ENCODE measurements at places on chromosomes 5 and 9.

DNA sequence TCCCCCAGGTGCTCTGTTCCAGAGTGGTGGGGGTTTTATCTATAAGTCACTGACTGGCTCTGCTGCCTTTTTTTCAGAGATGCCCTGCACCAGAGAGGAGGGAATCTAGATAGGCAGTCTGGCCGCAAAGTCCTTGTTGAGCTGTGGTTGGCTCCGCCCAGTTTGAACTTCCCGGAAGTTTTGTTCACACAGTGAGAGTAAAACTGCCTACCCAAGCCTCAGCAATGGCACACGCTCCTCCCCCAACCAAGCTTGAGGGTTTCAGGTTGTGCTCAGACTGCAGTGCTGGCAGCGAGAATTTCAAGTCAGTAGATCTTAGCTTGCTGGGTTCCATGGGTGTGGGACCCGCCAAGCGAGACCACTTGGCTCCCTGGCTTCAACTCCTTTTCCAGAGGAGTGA is 1428.6 kb downstream of the MAT2B start:
- DNase-seq: no peak

- DNase-seq: no peak
These were observed 81.1 kb downstream of the AOPEP start for GRCh38 chr9:94807556-94807955.

GRCh38 chr9:125586172-125586511 is 120.9 kb downstream of the MAPKAP1 start:
- DNase-seq: no peak

- DNase-seq: no peak
These were observed 18.3 kb upstream of the ECPAS start for GRCh38 chr9:111502506-111502905.

DNA sequence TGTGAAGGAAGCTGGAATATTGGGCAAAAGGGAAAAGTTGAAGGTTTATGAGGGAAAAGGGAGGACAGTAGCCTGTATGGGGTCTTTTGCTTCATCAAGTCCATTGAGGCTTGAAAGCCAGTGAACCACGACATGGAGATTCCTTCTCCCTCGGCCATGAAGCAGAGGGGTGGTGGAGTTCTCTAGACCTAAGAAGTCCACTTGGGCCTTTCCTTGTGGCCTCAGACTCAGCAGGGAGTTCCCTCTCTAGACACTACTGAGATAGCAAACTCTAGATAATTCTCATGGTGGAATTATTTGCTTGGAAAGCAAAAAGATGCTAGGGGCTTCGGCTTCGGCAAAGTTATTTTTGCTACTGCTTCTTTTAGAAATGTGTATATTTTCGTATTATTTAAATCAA is 78.5 kb downstream of the FOXD1 start:
- no peak for DNase-seq

DNA sequence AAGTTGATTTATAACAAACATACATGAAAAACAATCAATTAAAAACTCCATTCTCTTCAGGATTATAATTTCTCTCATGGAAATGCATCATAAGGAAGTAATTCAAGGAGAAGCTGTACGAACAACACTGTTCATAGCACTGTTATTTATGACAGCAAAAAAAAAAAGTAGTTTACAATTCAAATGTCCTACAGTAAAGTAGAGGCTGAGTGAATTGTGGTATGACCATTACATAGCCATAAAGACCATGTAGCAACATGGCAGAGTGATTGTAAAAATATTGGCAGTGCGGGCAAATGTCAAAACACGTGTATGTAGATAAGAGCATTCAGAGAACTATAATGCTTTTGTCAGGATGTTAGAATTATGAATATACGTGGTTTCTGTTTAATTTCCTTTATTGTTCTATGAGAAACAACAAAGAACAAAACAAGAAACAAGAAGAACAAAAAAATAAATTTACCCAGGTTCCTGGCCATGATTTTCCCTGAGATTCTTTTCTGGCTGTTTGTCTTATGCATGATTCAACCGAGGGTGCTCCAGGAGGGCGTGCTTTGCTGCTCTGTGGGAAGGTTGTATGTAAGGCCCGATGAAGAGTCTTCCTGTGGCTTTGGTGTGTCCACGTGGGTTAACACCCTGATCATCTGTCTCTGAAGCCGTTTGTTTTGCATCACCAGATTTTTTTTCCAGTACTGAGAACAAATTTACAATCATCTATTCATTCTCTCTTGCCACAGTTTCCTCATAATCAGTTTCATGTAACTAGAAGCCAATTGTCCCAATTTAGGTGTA is 28.8 kb downstream of the GCNT4 start:
- DNase-seq: peak; percentile 41

GRCh38 chr5:10704949-10705621 is 55.9 kb downstream of the DAP start:
- no peak for DNase-seq

GRCh38 chr5:171483551-171484135 is 64.2 kb downstream of the FGF18 start:
- no peak for DNase-seq

GRCh38 chr5:166595274-166595951 is 1696.0 kb upstream of the WWC1 start:
- no peak for DNase-seq

DNA sequence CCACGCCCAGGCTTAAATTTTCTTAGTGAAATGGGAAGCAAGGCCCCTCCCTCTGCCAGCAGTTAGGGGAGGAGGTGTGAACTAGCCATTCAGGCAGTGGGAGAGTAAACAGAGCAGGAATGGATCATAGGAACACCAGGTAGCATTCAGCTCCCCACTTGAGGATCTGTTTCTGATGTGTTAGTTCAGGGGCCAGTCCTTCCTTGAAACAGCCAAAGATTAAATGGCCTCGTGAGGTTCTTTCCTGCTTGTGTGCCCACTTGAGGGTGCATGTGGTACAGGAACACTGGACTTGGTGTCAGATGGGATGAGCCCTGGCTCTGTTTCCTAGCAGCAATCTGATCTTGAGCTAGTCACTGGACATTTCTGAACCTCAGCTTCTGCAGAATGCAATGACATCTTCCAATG is 21.2 kb downstream of the FAXDC2 start:
- no peak for DNase-seq

DNA sequence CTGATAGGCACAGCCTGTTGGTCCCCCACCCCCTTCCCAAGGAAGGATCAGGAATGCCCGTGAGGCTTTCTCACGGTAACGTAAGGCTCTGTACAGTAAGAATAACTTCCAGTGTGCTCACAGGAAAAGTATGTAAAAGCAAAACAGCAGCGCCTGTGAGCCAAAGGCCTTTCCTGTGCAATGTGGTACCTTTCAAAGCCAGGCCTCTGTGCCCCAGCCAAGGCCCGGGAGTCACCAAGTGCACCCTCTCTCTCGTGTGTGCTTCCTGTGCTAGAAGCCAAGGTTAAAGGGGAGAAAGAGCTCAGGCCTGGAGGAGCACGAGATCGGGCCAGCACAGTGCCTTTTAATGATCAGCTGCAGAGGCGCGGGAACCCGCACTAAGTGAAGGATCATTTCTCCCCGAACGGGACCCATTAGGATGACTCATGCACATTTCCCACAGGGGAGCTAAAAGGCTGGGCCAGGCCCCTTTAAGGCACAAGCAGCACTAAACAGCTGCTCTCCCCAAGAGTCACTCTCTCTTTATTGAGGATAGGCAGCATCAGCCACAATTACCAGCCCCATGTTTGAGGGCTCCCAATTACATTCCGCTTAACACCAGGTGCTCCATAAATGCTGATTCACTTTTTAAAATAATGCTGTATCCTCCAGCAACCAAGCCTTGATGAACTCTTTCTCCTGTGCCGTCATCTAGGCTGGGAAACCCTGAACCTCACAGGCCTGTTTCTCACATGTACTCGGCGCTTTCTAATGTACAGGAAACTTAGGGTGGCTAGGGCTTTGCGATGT is 42.8 kb downstream of the SHB start:
- DNase-seq: no peak

- no peak for DNase-seq
These were observed 707 bp downstream of the PIP5K1B start for GRCh38 chr9:68705531-68706362.

DNA sequence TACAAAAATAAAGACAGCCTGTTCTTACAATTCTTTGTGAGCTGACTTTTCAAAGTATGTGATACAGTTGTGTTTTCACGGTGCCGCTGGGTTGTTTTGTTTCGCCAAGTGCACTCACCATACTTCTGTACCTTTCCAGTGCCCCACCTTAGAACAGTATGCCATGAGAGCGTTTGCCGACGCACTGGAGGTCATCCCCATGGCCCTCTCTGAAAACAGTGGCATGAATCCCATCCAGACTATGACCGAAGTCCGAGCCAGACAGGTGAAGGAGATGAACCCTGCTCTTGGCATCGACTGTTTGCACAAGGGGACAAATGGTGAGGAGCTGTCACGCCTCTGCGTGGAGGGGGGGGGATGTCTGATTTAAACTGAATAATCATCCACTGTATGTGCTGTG is 12.9 kb downstream of the CCT5 start:
- no peak for DNase-seq

DNA sequence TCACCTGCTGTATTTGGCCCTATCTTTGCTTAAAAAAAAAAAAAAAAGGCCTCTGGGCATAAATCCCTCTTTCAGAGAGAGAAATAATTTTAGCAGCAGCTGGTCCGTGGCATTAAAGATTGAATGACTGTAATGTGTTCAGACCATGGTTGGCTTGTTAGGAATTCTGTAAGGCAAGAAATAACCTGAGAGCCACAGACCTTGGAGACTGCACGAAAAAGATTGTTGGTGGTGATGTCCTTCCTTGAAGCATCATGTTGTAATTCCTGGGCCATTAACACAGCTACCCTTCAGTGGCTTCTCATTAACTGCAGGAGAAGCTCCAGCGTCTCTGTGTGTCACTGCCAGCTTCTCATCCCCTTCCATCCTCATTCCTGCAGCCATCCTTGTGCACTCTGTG is 79.0 kb downstream of the SGCD start:
- DNase-seq: no peak

GRCh38 chr5:137665678-137666460 is 70.0 kb downstream of the KLHL3 start:
- no peak for DNase-seq

GRCh38 chr5:79269733-79270166 is 33.8 kb downstream of the JMY start:
- DNase-seq: no peak

Measured in naive thymus-derived CD4-positive, alpha-beta T cell (primary cell).